ENCODE measurements at places on chromosomes 13 and 19.

- DNase-seq = no peak
These were observed 8.0 kb downstream of the MED26 start for GRCh38 chr19:16620018-16620417.

GRCh38 chr13:20272588-20273171, 40.6 kb upstream of the GJB6 start:
- no peak for DNase-seq

- DNase-seq = no peak
These were observed 14.2 kb downstream of the DPF1 start for GRCh38 chr19:38209671-38210457.

DNA sequence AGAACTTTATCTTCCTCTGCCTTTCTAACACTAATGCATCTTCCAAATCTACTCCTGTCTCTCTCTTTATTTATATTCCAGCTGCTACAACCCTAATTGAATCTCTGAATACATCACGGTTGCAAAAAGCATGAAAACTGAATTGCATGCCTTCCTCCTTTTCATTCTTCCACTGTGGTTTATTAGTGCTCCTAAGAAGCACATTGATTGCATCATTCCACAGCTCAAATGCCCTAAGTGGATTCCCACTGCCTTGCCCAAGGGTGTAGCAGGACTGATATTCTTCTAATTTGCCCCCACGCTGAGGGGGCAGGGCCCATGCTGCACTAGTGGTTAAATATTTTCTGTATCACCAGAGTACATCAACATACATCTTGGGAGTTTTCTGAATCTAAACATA, 640.8 kb downstream of the EFNB2 start:
- no peak for DNase-seq

GRCh38 chr19:18793144-18794028, 2.3 kb upstream of the COMP start:
- no peak for DNase-seq

Measured in iPS DF 19.7 (cell line).